IMR-90 (cell line): ENCODE measurements at places on chromosomes 6 and 20. TPM values are rescaled to one million over a fixed set of nuclear protein-coding genes. Genes with fewer than 3 reads are reported as not detected.

DNA sequence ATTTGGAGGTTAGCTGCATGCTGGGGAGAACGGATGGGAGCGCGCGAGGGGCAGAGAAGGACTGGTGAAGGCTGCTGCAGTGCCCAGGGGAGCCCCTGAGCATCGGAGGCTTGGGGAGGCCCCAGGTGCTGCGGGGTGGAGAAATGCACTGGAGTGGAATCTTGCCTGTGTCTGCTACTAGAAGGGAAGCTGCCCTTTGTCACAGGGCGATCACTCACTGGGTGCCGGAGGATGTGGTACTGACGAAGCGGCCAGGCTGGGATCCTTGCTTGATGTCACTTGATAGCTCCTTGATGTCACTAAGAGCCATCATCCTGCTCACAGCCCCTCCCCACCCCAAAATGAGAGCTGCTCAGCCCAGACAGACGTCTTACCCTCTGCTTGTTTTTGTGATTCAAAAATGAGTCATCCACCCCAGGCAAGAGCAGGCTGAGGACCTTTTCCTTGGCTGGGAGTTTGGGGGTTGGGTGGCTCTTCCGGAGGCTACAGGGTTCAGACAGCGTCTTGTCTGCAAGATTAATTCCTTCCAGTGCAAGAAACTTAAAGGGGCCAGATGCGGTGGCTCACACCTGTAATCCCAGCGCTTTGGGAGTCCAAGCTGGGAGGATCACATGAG, 62.6 kb upstream of the PMEPA1 start:
- DNase-seq, result peak; percentile 64

- no peak for DNase-seq
Measured at GRCh38 chr6:82914511-82914910, 151.1 kb downstream of the UBE3D start.

DNA sequence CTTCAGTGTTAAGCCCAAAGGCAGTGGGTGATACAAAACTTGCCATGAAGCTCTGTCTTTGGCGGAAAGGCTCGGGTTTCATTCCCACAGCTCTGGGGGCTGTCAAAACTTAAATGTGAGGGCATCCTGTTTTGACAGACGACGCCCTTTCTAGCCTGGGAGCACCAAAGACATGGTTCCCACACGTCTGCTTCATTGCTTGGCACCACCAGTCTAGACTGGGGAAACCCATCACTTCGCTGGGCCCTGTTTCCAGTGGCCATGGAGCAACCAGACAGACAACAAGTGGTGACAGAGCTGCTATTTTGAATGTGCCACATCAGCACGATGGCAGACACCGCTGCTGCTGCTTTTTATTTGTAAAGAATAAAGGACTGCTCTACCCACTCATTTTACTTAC, 127.5 kb downstream of the SASH1 start:
- DNase-seq, result no peak

DNA sequence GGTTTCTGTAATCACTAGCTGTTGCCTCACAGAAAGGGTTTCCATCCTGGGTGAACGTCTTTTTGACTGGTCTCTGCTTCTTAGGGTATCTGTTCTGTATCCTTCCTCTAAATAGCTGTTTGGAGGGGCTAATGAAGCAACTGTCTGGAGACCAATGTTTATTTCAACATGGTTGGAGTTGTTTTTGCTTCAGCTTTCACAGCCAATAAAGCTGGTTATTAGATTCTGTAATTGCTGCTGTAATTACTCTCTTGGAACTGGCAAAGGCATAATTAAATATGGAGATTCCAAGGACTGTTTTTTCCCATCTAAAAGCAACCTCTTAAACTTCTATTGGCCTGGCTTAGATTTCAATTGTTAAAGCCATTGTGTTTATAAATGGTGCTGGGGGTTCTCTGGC, 31.9 kb downstream of the CHMP4B start:
- no peak for DNase-seq

DNA sequence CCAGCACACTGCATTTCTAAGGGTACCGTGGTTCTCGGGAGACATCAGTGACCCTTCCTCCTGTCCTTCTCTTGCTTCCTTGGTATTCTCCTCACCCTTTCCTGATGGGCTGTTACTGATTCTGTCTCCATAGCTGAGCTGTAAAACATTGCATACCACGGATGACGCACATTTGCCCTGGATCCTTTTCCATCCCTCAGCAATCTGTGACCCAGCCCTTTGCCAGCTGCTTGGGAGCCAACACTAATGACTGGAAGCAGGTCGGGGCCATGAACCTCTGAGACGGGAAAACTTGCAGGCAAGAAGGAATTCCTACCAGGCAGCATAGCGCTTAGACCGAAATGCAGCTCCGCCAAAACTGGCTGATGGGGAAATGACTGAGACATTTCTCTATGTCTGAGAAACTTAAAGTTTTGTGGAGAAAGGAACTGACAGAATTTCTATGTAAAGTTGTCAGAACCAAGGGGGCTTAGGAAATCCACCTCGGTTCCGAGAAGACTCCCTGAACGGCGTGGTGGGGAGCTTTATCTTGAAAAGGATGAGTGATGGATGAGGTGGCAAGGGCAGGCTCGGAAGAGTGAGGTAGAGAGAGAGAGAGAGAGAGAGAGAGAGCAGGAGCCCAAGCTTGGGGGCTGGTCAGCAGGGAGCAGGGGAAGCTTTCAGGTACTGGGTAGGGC, 19.2 kb downstream of the TUBB2B start:
- DNase-seq, result peak; percentile 95

DNA sequence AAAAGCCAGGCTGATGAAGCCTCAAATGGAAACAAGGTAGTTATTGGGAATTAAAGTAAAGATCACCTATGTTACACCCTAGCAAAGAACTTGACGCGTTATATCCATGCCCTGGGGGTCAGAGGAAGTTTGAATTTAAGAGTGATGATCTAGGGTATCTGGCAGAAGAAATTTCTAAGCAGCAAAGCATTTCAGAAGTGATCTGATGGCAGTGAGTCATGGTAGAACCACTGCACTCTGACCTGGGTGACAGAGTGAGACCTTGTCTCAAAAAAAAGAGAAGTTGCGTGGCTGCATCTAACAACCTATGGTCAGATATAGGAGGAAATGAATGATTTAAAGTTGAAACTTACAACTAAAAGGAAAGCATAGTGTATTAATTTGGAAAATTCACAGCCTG, 45.2 kb downstream of the SCP2D1 start:
- no peak for DNase-seq

- no peak for DNase-seq
Measured at GRCh38 chr20:31875671-31876070, 5.2 kb downstream of the TTLL9 start.

DNA sequence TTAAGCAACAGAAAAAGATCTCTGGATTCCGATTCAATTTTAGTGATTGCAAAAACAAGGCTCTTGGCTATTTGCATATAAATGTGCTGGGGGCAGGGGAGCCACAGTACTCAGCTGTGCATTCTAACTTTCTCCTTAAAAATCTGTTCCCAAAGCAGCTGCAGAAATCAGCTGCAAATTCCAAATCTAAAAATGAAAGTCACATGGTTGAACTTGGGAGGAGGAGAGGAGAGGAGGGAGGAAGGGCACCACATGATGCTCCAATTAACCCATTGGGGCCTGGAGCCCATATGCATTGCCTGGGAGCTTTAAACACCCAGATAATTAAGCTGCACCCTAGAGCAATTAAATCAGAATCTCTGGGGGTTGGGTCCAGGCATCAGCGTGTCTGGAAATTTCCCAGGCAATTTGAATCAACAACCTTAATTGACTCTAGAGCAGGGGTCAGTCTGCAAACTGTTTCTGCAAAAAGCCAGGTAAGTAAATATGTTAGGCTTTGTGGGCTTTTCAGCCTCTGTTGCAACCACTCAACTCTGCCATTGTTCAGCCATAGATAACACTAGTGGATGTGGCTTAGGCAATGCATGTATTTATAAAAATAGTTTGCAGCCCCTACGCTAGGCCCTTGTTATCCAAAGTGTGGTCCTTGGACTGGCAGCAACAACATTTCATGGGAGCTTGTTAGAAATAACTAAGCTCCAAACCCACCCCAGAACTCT, 508.1 kb downstream of the KIF16B start:
- DNase-seq, result no peak

DNA sequence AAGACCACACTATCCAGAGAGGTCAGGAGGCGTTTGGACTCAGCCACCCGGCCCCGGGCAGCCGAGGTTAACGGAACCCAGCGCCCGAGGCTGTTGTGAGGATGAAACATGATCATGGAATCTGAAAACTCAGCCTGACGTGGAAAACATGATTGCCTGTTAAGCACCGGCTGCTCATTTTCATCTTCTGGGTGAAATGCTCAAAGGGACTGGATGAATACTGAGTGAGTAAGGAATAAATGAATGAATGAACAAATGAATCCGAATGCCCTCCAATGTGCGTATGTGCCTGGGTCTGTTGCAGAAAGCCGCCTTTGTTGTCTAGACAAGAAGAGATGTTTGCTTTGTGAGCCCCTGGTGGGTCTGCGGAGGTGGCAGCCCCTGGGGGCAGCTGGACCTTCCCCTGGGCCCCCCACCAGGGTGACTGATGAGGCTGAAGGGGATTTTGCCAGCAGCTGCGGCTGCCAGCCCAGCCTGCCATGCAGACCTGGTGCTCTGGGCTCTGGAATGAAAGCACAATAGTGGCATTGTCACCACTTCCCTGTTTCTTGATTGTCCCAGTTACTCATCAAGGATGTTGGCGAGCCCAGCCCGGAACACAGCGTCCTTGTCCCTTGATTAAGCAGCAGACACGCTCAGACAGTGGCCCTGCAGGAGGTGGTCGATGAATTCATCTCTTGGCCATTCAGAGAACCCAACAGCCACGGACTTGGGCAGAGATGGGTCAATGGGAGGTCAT, 211.1 kb downstream of the ANKRD60 start:
- DNase-seq, result peak; percentile 1

GRCh38 chr6:127069659-127070279, 48.7 kb upstream of the RSPO3 start:
- DNase-seq, result peak; percentile 45

- DNase-seq, result peak; percentile 52
Measured at GRCh38 chr6:22095836-22096235, 201.0 kb downstream of the PRL start.

GRCh38 chr6:52410979-52411378, 9.2 kb upstream of the EFHC1 start:
- DNase-seq, result peak; percentile 57

GRCh38 chr6:15616261-15616660, 46.6 kb downstream of the DTNBP1 start:
- DNase-seq, result no peak

DNA sequence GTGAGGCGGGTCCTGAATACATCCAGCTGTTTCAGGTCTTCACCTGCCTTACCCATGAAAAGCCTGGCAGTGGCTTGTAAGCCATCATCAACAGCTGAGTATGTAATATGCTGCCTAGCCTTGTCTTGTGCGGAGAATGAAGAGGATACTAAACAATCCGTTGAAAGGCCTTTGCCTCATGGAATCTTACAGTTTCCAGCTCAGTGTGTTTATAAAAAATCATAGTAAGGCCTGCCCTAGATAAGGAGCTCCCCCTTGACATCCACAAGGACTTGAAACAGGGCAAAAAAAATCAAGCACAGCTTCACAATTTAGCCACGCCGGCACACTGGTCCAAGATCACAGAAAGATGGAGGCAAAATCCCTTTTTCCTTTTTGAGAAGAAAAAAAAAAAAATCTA, 115.7 kb downstream of the KIF16B start:
- DNase-seq, result no peak

DNA sequence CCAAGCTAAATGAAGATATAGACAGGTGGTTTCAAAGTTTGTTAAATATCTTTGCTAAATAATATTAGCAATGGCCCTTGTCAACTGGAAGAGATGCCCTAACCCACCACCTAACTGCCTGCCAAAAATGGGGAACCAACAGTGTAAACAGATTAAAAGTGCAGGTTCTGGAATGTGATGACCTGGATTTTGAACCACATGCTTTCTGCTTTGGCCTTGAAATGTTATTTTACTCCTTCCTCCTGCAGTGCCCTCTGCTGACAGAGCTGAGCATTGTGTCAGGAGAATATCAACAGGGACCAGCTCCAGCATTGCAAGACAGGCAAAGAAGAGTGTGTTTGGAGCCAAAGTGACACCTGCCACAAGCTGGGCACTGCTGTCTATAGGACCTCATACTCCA, 226.6 kb downstream of the MYLK4 start:
- no peak for DNase-seq

The IL17F gene
- not detected in 2 replicates for polyA plus RNA-seq

The OR2B6 gene
- not detected in 2 replicates for polyA plus RNA-seq

The VWA7 gene
- polyA plus RNA-seq, result 1.0 and 1.4 TPM in 2 replicates

The DLK2 gene
- polyA plus RNA-seq, result 2.8 and 3.0 TPM in 2 replicates

The NPEPL1 gene
- polyA plus RNA-seq, result 10.4 and 10.7 TPM in 2 replicates

The KCNG1 gene
- polyA plus RNA-seq, result 51.4 and 54.6 TPM in 2 replicates

The FNDC11 gene
- polyA plus RNA-seq, result 1.0 and 1.6 TPM in 2 replicates

The ADGRG6 gene
- polyA plus RNA-seq, result 8.1 and 10.0 TPM in 2 replicates

The GNMT gene
- polyA plus RNA-seq, result 0.36 TPM in 1 of 2 replicates, not detected in the other
